ENCODE measurements at places on chromosomes 12 and 14. TPM values are rescaled to one million over a fixed set of nuclear protein-coding genes. Genes with fewer than 3 reads are reported as not detected.

The PAX9 gene
- 1.1 TPM for total RNA-seq

The RNASE7 gene
- total RNA-seq, result 0.40 TPM

The SCNN1A gene
- 2.4 TPM for total RNA-seq

The RNASE13 gene
- 0.31 TPM for total RNA-seq

The FMNL3 gene
- 7.1 TPM for total RNA-seq

The CPNE6 gene
- 4.4 TPM for total RNA-seq

The VDR gene
- total RNA-seq, result 0.45 TPM

The SUOX gene
- 17.4 TPM for total RNA-seq

The PPP2R5E gene
- total RNA-seq, result 28.5 TPM

The TTC6 gene
- 47.5 TPM for total RNA-seq

The CD9 gene
- 1.7 TPM for total RNA-seq

The MEG3 gene
- 898 TPM for total RNA-seq

The TAS2R50 gene
- total RNA-seq, result 8.0 TPM

Measured in motor neuron (in vitro differentiated cells).